H7 (cell line): ENCODE measurements at places on chromosomes 4 and X. TPM values are rescaled to one million over a fixed set of nuclear protein-coding genes. Genes with fewer than 3 reads are reported as not detected.
A peak's percentile ranks its signal among the peaks of the same experiment; 100 is the strongest.

GRCh38 chr4:123553279-123553678 lies 156.7 kb downstream of the SPRY1 start:
- DNase-seq, result no peak

- DNase-seq, result peak; percentile 56
These were observed 22.0 kb upstream of the SMIM31 start for GRCh38 chr4:164731827-164732474.

- no peak for DNase-seq
These were observed 40.9 kb upstream of the EOLA2 start for GRCh38 chrX:149979126-149979644.

DNA sequence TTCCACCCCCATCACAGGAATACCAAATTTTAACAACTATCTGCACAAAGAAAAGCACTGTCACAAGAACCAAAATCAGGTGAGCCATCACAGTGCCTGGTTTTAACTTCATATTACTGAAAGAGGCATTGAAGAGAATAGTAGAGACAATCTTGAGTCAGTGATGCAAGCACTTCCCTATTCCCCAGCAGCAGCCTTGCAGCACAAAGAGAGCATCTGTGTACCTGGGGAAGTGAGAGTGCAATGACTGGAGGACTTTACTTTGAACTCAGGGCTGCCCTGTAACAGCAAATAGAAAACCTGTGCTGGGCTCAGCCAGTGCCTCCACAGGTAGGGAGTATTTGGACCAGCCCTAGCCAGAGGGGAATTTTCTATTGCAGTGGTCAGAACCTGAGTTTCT lies 361.8 kb downstream of the TEX13C start:
- no peak for DNase-seq

The WDFY3 gene
- total RNA-seq, result 19.5 and 39.4 TPM in 2 replicates
